Stimulated activated CD8-positive, alpha-beta memory T cell treated with anti-CD3 and anti-CD28 coated beads, Interleukin-7, amount 100 ng/mL, for 4 hours (primary cell): ENCODE measurements at places on chromosomes 7 and 10.

DNA sequence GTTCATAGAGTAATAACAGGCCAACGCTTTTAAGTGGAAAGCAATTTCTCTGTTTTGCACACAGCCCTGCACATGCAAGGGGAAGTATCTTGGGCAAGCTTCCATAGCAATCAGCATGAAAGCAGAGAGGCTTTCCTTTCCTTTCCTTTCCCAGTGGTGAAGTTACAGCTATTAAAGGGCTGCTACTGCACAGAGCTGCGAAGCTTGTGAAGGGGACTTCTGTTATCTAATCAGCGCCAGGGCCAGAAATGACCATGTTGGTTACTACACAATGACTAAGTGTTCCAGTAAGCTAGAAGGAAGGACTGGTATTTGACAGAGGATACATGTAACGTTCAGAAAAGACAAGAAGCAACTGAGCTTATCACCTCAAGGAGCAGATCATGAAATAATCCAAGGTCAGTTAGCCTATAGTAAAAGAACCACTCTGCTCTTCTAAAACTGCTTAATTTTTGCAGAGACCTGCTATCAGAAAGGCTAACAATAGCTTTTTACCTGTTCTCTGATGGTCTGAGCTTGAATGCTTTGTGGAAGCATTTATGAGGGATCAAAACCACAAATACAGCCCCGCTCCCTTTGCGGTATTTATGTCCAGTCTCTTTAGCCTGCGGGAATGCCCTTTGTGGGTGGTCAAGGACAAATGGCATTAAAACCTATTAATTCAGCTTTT, 45.9 kb downstream of the SGMS1 start:
- DNase-seq = no peak

DNA sequence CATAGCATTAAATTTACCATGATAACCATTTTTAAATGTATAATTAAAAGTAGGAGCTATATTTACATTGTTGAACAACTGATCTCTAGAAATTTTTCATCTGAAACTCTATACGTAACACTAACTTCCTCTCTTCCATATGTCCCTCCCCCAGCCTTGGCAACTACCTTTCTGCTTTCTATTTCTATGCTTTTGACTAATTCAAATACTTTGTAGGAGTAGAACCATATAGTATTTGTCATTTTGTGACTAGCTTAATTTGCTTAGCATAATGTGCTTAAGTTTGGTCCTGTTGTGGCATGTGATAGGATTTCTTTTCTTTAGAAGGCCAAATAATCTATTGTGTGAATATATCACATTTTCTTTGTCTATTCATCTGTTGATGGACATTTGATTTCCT, 225.3 kb upstream of the POT1 start:
- DNase-seq = no peak

DNA sequence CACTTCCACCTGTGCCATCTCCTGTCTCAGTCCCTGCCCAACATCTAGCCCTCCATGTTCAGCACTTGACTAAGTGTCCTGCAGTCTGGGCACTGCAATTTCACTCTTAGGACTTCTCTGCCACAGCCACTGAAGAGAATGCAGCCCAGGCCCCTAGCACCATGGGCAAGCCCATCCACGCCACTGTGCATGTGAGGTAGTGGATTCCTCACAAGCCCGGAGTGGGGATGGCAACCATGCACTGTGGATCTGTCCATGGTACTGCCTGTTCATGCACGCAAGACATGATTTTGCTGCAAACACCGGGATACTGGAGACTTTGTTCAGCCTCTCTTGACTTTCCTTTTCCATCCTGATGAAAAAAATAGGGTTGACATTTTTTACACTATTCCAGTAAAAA, 12.3 kb downstream of the DDC start:
- no peak for DNase-seq

- DNase-seq = no peak
These were observed 805.4 kb upstream of the SORCS1 start for GRCh38 chr10:107969936-107970335.

DNA sequence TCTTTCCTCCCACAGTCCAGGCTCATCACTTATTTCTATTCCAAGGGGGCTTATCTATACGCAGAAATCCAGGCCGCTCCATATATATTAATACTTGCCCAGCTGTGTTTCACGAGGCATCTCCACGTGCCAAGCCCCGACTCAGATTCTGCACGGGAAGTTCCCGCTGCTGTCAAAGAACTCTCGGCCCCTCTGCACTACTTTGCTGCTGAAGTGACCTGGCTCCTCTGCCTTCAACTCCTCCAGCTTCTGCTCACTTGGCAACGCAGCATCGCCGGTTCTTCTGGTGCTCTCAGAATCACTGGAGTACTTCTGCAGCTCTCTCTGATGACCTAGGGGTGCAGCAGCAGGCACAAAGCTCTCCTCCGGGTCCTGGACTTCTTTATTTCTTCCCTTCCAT, 9.7 kb upstream of the CHST12 start:
- no peak for DNase-seq

- DNase-seq = no peak
These were observed 43.8 kb downstream of the SMNDC1 start for GRCh38 chr10:110260746-110261477.

GRCh38 chr10:69646185-69647060, 16.4 kb downstream of the FAM241B start:
- DNase-seq = no peak

DNA sequence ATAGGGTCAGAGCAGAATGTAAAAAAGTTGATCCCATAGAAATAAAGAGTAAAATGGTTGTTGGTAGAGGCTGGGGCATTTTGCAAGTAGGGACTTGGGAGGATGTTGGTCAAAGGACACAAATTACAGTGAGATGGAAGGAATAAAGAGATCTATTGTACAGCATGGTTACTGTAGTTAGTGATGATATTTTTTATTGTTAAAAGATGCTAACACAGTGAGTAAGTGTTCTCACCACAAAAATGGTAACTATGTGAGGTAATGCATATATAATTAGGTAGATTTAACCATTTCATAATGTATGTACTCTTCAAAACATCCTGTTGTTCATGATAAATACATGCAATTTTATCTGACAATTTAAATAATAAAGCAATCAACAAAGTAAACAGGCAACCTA, 280.7 kb upstream of the MAGI2 start:
- no peak for DNase-seq

DNA sequence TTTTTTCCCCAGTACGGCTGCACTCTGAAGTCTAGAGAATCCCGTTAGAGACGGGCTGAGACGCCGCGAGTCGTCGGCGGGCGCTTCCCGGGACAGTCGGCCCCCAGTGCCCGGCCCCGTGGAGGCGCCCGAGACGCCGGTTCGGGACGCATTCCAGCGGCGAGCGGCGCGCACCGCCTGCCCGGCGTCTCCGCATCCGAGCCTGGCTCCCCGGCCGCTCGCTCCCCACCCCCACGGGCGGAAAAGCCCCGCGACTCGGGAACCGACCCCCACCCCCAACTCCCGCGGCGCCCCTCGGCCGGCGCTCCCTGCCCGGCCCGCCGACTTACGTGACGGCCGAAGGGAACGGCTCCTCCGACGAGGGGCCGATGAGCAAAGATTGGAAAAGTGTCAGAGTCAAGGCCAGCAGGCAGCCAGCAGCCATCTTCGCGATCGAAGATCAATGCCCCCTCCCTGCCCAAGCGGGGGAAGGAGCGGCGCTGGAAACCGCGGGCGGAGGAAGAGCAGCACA, 486 bp downstream of the CACNA2D1 start:
- DNase-seq = no peak

DNA sequence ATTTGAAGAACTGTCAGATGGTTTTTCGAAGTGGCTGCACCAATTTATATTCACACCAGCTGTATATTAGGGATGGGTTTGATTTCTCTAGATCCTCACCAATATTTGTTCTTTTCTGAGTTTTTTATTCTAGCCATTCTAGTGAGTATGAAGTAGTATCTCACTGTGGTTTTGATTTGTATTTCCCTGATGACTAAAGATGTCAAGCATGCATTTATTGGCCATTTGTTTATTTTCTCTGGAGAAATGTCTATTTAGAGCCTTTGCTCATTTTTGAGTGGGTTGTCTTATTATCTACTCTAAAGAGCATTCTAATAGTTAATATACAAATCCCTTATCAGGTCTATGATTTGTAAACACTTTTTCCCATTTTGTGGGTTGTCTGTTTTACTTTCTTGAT, 123.9 kb downstream of the PCLO start:
- no peak for DNase-seq
